ENCODE measurements at places on chromosomes 6 and 20.
A peak's percentile ranks its signal among the peaks of the same experiment; 100 is the strongest.

DNA sequence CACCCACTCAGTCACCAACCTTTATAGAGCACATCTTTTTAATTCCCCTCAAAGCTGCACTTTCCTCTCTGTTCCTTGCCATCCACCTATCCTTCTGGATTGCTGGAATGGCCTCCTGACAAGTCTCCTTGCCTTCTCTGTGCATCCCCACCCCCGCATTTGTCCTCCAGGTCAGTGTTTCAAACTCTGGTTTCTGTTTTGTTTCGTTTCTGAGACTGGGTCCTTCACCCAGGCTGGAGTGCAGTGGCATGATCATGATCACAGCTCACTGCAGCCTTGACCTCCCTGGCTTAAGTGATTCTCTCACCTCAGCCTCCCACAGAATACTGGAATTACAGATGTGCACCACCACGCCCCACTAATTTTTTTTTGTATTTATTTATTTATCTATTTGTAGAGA lies 96.2 kb downstream of the PLCB1 start:
- DNase-seq: no peak

- DNase-seq: no peak
These were observed 34.9 kb downstream of the ANGPT4 start for GRCh38 chr20:881051-881782.

DNA sequence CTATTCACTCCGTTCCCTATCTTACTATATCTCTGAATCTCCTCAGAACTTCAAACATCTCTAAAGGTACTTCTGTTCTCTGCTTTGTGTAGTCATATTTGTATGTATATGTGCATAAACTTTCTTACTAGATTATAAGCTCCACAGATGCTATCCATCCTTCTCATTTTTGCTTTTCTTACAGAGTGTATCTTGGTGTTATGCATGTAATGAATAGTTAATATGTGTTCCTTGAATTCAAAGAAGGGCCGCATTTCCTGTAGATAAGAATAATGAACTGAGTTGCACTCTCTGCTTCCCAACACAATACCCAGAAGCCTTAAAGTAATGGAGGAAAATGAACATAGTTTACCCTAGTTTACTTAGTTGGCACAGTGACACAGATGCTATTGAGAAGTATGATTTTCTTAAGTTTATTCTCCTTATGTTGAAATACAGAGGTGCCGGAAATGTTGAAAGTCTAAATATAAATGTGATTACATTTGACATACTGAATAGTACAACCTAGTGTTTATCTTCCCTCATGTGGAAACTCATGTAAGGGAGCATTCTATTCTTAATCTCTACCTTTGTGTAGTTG lies 6.0 kb downstream of the NUS1 start:
- no peak for DNase-seq

DNA sequence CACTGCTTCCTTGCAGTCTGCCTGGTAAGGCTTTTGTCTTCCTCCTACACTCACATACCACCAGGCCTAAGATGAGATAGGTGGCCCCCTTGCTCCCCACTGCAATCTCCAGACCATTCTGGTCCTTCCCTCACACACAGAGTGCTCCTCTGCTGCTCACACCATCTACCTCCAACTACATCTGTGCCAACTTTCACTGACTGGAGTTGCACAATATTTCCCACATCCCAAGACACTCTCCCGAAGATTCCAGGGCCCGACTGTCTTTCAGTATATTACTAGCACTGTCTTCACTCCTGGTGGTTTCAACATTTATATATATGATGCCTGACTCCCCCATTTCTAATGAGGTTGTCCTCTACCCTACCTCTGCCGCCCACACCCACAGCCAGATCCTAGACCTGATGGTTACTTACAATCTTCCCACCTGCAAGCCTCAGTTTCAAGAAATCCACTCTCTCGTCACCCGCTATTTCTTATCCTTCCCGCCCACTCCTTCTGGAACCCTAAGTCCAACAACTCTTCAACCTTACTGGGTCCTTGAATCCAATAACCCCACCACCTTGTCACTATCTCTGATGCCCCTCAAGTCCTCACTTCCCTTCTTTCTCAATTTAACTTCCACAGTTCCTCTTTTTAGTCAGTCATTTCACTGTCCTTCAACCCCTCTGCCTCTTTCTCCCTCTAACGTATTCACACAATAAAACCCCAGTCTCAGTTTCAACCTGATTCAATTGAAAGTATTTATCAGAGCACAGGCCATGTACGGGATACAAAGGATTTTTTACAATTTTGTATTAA lies 21.6 kb downstream of the RALGAPA2 start:
- DNase-seq: no peak

DNA sequence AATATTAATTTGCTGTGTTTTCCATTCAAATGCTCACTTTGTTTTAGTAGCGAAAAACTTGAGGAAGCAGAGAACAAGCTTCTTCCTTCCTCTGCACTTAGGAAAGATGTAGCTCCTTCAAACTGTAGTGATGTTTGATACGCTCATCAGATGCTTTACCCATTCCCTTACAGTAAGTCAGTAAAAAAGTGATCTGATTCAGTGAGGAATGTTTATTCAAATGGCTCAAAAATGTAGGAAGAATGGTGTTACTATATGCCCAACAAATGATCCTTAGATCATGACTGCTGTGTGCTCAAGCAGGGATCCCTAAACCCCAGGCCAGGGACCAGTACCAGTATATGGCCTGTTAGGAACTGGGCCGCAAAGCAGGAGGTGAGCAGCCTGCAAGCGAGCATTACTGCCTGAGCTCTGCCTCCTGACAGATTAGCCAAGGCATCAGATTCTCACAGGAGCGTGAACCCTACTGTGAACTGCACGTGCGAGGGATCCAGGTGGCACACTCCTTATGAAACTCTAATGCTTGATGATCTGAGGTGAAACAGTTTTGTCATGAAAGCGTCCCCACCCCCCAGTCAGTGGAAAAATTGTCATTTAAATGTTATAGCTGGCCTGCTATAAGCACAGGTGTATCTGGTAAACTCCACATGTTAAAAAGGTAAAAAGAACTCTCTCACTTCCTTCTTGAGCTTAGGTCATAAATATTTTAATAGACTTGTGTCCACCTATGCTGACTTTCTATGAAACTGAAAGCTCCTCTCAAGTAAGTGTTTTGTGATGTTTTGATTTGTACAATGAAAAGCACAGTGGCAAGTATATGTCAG lies 187.2 kb downstream of the FOXC1 start:
- DNase-seq: no peak

DNA sequence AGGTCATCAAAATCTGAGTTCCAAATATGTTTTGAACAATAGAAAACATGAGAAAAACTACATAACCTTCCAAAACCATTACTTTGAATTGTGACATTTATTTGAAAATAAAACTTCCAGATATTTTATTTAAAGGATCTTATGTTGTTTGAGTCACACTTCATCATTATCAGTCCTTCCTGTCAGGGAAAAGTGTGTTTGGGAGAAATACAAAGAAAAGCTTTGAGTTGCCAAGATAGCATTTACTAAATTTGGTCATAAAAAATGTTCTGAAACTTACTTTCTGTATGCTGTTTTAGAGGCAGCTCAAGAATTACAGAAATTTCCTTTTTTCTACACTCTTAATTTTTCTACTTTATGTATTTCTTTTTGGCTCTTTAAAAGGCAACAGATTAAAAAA lies 208.2 kb upstream of the RIN2 start:
- DNase-seq: no peak

- DNase-seq: no peak
These were observed 108.7 kb upstream of the FERMT1 start for GRCh38 chr20:6231556-6231955.

DNA sequence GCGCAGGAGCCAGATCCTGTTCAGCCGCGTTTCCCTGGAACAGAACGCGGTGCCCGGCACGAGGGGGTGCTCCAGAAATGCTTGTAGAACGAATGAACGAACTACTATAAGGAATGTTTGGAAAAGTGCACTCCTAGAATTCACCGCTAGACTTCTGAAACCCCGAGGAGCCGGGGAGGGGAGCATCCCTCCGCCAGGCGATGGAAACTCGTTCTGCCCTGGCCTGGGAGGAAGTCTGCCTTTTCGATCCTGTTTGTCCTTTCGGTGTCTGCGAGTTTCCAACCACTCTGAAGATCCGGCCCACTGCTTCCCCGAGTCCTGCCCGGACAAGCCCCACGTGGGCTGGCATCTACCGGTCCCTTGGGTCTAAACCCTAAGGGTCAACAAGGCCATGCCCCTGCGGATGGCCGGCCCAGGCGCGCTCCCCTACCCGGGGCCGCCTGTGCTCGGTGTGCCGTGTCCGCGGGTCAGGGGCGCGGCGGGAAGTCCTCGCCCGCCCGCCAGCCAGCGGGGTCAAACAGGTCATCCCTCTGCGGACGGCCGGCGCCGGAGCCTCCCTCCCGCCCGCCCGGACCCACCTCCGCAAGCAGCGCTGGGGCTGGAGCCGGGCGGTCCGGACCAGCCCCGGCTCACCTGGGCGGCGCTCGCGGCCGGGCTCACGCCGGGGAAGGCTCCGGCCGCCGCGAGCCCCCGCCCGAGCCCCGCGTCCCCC lies 526 bp downstream of the SULF2 start:
- no peak for DNase-seq

DNA sequence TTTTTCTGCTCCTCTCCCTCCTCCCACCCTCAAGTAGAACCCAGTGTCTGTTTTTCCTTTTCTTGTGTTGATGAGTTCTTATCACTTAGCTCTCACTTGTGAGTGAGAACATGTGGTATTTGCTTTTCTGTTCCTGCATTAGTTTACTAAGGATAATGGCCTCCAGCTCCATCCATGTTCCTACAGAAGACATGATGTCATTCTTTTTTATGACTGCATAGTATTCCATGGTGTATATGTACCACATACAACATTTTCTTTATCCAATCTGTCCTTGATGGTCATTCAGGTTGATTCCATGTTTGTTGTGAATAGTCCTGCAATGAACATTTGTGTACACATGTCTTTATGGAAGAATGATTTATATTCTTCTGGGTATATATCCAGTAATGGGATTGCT lies 81.0 kb downstream of the TOX2 start:
- DNase-seq: no peak

DNA sequence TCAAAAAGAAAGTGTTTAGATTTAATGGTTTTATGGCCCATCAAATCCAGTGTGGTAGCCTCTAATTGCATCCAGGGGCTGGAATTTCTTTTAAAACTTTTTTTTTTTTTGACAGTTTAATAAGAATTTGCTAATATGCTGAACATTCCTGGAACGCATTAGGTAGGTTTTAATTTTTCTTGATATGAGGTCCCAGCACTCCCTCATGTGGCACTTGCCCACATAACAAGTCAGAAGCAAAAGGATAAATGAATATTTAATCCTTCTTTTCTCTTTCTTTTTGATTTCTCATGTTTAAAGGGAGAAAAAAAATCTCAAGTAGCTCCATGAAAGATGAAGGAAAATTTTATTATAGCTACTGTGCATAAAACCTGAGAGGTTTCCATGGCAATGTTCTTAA lies 13.5 kb downstream of the HAO1 start:
- no peak for DNase-seq

DNA sequence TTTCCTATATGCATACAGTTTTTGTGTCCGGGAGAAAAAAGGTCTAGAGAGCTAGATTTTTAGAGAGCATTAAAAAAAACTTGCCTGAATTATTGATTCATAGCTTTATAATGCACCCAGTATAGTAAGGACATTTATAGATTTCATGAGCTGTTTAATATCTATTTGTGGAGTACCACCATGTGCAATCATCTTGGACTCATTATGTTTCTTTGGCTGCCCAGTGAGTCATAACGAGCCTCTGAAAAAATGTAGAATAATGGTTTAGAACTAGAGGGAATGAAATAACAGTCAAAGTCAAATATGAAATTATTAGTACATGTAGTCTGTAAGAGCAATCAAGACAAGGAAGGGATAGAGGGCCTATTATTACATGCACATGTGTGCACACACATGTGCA lies 350.0 kb downstream of the CD83 start:
- DNase-seq: no peak

GRCh38 chr6:150931405-150931804 lies 65.9 kb downstream of the MTHFD1L start:
- no peak for DNase-seq

GRCh38 chr6:111032484-111033140 lies 50.8 kb downstream of the RPF2 start:
- DNase-seq: no peak

- DNase-seq: peak; percentile 13
These were observed 1.4 kb downstream of the AKIRIN2 start for GRCh38 chr6:87700397-87701343.

GRCh38 chr6:163490826-163491577 lies 76.5 kb downstream of the QKI start:
- no peak for DNase-seq

DNA sequence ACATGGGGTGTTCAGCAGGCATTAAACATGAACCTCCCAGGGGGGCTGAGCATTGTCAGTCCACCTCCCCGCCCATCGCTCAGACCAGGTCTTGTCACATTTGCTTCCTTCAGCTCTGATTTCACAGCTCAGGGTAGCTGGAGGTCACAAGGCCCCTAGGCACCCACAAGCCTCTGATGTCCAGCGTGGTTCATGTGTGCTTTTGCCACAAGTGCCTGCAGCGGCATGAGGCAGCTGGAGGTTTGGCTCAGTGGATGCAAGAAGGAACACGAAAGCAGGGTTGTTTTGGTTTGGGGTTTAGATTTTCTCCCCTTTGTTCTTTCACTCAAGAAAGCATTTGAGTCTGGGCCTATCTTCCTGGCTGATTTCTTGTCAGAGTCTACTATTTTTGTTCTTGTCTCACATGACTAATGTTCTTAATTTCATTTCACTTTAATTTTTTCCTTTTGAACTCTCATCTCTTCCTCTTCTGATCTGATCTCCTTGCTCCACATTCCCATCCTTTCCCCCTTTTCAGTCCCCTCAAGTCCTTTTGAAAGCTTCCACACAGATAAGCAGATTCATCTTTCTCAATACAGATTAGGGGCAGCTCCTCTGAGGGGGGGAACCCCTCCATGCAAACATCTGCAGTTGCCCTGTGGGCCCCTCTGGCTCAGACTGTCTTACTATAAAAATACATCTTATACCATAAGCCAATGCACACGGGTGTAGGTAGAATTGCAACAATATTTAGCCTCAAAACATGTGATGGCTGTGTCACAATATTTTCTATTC lies 68.1 kb upstream of the CEP85L start:
- no peak for DNase-seq

GRCh38 chr6:159608961-159609651 lies 83.9 kb downstream of the SOD2 start:
- no peak for DNase-seq

DNA sequence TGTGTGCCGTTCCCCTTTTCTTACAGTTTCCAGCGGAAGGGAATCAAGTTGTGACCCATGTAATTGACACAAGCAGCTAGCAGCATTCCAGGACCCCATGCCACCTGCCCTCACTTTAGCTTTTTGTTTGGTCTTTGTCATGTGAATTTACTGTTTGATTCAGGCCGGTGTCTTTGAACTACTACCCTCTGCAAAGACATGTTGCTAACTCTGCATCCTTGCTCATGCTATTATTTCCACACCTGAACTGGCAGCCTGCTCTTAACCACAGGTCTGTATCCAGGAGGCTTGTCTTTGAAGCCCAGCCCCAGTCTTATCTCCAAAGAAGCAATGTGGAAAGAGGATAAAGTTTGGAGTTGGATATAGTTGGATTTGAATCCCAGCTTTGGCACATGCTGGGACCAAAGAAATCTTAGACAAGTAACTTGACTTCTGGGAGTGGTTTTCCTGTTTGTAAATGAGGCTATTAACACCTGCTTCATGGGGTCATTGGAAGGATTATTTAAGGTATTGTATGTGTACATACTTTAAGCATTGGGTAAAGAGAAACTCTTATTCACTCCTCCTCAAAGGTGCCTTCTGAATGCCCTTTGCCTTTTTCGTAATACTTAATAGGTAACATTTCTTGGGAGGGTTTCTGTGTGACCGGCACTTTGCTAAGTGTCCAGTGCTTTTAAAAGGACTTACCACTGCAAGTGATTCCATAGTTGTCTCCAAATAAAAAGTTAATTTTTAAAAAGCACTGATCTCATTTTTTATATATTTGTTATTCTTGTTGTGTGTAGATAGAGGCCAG lies 52.4 kb downstream of the RALY start:
- no peak for DNase-seq

All from activated CD4-positive, alpha-beta T cell treated with anti-CD3 and anti-CD28 coated beads for 1 hour (primary cell).